Stimulated activated CD4-positive, alpha-beta T cell treated with anti-CD3 and anti-CD28 coated beads, TNF-alpha, amount 100 ng/mL, for 4 hours (primary cell): ENCODE measurements at places on chromosomes 6 and 20.

DNA sequence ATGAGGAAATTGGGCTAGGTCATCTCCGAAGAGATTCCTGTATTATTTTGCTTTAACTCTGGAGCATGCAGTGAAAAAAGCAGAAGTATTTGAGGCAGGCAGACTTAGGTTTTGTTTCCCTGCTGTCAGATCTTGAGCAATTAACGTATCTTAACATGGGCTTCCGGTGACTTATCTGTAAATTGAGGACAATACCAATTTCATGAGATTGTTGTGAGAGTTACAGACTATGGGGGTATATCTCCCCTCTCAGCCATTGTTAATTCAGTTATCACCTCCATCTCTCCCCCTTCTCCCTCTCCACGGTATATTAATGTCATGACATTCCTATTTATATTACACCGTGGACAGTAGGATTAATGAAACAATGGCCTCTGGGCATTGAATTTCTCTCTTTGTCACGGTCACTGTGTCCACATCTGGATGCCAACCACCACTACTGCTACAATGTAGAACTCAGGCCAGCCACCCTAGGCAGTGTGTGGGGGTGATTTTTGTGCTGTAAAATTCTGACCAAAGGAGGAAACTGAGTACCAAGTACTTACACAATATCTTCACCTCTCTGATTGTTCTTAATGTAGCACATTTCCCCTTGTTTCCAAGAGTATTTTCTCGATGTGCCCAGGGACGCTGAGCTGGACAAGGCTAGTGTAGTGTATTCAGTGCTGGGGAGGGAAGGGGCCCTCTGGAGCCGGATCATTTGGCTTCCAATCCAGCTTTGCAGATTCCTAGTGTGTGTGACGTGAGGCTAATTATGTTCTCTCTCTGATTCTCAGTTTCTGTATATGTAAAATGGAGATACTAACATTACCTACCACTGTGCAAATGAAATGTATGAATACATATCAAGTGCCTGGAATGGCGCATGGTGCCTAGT lies 77.2 kb downstream of the GCNT2 start:
- no peak for DNase-seq

- no peak for DNase-seq
Measured at GRCh38 chr6:140858381-140858971, 1274.2 kb upstream of the GJE1 start.

- no peak for DNase-seq
Measured at GRCh38 chr6:166418691-166419143, 36.0 kb upstream of the MPC1 start.

- DNase-seq, result no peak
Measured at GRCh38 chr6:5634525-5634924, 372.2 kb downstream of the NRN1 start.

DNA sequence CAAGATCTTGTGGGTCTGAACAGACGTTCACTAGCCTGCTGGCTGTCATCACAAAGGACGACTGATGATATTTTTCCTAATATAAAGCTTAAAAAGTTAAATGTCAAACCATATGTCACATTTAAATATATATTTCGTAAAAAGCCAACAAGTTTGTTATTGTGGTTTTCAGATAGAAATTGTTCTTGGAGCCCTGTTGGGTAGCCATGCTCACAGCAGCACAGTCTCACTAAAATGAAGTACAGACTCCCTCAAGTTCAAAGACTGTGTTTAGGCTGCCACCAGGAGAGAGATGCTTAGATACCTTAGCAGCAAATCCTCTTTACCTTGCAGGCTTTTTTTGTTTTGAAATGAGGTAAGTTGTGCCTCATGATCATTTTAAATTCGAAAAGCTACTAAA lies 17.8 kb downstream of the EEF1E1 start:
- DNase-seq, result no peak

DNA sequence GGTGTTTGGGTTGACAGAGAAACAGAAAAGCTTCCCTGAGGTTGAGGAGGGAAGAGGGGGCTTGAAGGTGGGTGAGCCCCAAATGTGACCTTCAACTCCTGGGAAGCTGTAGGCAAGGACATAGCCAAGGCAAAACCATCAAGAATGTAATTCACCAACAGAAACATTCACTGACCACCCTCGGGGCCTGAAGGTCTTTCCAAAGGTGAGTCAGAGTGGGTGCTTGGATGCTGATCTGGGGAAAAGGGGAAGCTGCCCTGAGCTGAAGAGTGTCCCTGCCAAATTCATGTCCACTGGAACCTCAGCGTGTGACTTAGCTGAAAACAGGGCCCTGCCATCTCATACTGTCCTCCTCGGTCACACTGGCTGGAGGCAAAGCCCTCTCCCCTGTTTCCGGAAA lies 234.2 kb upstream of the SULF2 start:
- no peak for DNase-seq

DNA sequence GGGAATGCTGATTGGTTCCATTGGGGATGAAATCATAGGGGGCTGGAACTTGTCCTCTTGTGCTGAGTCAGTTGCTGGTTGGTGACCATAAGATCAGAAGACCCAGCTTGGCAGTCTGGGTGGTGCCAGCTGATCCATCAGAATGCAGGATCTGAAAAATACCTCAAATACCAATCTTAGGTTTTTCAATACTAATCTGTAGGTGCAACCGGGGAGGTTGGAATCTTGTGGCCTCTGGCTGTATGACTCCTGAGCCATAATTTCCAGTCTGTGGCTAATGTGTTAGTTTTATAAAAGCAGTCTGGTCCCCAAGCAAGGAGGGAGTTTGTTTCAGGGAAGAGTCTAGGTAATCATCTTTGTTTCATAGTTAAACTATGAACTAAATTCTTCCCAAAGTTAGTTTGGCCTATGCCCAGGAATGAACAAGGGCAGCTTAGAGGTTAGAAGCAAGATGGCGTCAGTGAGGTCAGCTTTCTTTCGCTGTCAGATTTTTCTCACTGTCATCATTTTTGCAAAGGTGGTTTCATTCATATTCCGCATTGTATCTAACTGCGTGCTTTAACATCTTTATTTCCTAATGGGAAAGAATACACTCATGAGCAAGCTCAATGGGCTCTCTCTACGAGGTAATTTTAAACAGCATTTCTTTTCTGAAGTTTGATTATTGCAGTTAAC lies 2.0 kb downstream of the ARMH2 start:
- no peak for DNase-seq

- DNase-seq, result no peak
Measured at GRCh38 chr20:51419231-51419630, 123.3 kb downstream of the NFATC2 start.

DNA sequence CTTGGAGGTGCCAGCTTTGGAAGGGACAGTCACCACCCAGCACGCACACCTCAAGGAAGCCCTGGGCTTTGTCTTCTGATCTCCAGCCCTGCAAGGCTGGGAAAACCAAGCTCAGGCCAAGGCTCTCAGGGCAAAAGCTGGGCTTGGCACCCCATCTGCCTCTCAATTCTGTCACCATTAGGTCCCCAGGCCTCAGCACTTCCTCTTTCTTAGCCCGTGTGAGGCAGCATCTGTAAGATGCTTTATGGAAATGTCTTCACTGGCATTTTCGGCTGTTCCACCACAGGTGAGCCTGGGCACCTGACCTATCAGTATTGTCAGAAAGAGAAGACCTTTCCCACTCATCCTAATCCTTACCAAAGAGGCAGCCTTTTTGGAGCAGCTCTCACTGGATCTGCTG lies 24.6 kb downstream of the GMEB2 start:
- DNase-seq, result no peak

GRCh38 chr20:43564455-43564854 lies 5.6 kb downstream of the SGK2 start:
- DNase-seq, result no peak
